Activated CD8-positive, alpha-beta memory T cell treated with anti-CD3 and anti-CD28 coated beads for 24 hours (primary cell): ENCODE measurements at places on chromosomes 2 and 18.

DNA sequence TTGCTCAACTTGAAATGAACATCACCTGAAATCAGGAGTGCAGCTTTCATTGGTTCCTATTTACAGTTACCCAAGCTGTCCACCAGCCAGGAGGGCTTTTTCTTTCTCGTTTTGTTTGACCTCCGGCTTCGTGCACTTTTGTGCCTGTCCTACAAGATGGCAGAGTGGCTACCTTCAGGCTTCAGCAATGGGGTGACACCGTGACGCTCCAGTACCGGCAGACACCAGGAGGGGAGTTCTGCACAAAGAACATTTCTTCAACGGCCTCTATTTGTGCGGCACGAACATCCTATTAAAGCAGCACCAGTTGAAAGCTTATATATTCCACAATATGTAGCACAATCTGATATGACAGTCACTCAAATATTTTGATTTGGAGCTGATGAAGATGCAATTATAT, 18.3 kb downstream of the RNASEH1 start:
- no peak for DNase-seq

DNA sequence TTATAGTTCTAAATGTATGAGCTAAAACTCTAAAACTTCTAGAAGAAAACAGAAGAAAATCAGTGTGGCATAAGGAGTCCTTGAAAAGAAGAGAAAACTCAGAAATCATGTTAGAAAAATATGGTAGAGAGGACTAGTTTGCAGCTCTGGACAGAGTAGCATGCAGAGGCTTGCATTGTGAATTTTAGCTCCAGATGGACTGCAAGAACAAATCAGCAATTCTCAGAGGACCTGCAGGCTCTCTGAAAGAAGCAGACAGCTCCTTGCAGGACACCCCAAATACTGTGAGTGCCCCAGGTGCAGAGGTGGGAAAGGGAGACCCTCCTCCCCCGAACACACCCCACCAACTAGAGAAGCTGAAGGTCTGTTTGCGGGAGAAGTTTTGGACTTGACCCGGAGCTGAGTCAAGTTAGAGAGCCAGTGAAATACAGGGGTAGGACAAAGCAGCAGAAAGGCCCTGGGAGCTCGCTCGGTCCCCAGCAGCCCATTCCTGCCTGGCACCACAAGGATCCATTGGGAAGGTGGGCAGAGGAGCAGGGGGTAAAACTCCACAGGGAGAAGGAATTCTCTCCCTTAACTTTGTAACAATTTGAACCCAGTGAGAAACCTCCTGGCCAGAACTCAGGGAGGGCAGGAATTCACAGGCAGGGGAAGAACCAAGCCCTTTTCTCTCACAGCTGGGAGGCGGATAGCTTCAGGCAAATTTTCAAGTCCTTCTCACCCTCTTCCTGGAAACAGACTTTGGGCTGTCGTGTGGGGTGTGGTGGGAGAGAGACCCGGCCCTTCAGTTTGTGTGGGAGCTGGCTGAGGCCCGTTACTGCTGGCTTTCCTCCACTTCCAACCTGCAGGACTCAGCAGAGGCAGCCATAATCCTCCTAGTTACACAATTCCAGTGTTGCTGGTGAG, 216.2 kb upstream of the SLC35G4 start:
- no peak for DNase-seq

- no peak for DNase-seq
Measured at GRCh38 chr2:234679741-234680687, 183.1 kb upstream of the ARL4C start.

DNA sequence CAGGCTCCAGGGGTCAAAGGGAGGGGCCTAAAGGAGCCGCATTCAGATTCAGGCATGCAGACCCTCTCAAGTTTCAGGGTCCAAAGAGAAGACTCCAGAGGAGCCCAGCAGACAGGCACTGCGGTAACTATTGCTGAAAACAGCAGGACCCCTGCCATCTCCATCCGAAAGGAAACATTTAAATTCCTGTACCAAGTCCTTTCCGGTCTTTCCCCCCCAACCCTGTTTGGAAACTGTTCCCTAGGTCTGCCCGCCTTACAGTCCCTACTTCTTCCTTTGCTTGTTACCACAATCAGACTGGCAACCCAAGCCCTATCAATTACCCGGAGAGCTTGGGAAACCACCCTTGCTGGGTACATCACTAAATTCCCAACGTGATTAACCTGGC, 82.0 kb downstream of the DNMT3A start:
- DNase-seq = no peak
